GF-D8 (cell line): ENCODE measurements at places on chromosomes 7 and 10.

DNA sequence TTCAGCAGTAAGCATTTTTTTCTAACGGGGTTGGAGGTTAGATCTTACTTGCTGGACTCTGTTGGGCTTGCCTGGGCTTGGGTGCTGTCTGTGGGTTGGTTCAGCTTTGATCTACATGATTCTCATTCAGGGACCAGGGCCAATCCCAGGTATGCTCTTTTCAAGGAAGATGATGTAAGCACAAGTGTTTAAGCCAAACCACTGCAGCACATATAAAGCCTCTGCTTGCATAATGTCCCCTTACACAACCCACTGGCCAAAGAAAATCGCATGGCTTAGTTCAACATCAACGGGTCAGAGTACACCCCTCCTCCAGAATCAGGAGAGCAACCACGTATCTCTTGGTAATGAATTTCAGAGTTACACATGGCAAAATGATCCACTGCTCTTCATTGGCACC, 83.9 kb downstream of the DNAJB9 start:
- no peak for DNase-seq

GRCh38 chr7:2151237-2151636, 81.5 kb downstream of the MAD1L1 start:
- no peak for DNase-seq

- no peak for DNase-seq
These were observed 131.3 kb downstream of the GLI3 start for GRCh38 chr7:42105554-42106358.

DNA sequence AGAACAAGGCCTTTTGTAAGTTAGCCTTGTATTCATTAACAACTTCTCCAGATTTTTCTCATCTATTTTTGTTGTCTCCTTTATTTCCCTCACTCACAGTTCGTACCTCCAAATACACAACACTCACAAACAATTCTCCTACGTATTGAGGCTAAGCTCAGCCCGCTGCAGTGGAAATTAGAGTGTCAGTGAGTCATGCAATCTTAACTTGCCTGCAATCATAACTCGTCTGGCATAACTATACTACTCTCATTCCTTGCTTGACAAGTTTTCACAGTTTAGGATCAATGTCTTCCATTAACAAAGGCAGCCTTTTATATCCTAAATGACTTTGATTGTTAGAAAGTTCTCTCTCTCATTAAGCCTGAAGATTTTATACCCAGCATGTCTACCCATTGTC, 23.8 kb downstream of the TMEM196 start:
- DNase-seq: no peak

DNA sequence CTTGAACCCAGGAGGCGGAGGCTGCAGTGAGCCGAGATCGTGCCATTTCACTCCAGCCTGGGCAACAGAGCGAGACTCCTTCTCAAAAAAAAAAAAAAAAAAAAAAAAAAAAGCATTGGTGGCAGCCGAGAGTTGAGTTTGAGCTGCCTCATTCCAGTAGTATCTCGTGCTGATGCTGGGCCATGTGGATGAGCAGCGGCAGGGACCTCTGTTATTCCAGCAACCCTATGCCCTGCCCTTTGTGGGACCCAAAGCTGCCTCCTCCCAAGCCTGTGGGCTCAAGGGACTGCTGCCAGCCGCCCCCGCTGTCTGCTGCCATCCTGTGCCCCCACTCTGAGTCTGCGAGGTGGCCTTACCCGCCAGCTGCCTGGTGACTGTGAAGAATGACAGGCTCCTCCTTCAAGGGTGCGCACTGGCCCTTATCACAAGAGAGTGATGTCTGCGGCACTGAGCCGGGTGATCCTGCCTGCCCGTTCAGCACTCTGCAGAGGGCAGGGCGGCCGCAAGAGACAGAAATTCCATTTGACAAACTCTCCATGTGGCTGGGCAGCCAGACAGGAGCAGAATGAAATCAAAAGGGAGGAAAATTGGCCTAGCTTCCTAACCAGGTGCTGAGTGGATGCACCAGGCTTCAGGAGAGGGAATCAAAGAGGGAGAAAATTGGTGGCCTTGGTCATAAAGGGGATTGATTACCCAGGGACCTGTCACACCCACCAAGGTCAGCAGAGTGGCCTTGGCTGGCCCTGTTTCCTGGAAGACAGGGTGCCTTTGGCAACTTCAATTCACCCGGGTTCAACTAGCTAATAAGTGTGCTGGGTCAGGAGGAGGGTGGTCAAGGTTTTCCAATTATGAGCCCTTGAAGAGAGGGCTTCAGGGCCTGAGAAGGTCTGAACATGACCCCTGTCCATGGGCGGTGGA, 65.3 kb upstream of the ZMIZ1 start:
- DNase-seq: no peak

- no peak for DNase-seq
These were observed 277.8 kb downstream of the EXOC4 start for GRCh38 chr7:133530682-133531081.

- DNase-seq: no peak
These were observed 7.7 kb downstream of the PON1 start for GRCh38 chr7:95316588-95316987.

- DNase-seq: no peak
These were observed 133.7 kb upstream of the SH2B2 start for GRCh38 chr7:102152672-102153598.

- peak; percentile 35 for DNase-seq
These were observed 1.8 kb downstream of the C10orf95 start for GRCh38 chr10:102449321-102450123.

- no peak for DNase-seq
These were observed 35.5 kb downstream of the CTBP2 start for GRCh38 chr10:125124907-125125306.
